Stimulated activated CD8-positive, alpha-beta memory T cell treated with anti-CD3 and anti-CD28 coated beads, Interleukin-7, amount 100 ng/mL, for 1 hour (primary cell): ENCODE measurements at places on chromosomes 2 and 18.

GRCh38 chr2:854460-854859 is 96.2 kb upstream of the SNTG2 start:
- no peak for DNase-seq

DNA sequence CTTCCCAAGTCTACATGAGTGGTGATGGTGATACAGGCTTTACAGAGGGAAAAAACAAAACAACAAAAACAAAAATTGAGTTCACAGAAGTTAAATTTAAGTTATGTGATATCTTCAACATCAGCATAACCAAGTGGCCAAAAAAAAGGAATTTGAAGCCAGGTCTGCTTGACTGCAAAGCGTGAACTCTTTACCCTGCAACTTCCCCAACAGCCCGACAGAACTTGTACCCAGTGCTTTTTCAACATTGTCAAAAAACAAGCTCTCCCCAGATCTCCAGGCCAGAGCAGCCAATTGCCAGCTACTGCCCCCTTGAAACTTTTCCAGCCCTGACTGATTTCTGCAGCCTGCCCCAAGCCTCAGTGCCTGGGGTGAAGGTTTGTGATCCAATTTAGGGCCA is 76.7 kb downstream of the RNF144A start:
- no peak for DNase-seq

DNA sequence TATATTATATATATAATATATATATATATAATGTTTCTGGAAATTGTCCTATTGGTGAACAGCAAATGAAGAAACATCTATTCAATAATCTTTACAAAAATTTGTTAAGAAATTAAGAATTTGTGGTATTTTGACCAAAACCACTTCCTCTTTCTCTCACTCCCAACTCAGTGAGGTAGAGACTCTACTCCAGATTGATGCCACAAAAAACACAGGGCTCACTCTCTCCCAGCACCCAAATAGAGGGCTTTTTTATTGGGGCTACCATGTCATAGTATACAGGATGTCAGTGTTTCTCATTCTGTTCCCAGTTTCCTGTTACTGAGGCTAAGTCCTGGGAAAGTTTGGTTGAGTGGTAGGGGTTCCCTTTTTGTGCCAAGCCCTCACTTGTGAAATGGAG is 1155.4 kb downstream of the BCL11A start:
- no peak for DNase-seq

GRCh38 chr2:199778655-199779054 is 72.3 kb downstream of the FTCDNL1 start:
- no peak for DNase-seq

- DNase-seq, result no peak
Observed at GRCh38 chr18:41942254-41942653, 12.8 kb upstream of the PIK3C3 start.

DNA sequence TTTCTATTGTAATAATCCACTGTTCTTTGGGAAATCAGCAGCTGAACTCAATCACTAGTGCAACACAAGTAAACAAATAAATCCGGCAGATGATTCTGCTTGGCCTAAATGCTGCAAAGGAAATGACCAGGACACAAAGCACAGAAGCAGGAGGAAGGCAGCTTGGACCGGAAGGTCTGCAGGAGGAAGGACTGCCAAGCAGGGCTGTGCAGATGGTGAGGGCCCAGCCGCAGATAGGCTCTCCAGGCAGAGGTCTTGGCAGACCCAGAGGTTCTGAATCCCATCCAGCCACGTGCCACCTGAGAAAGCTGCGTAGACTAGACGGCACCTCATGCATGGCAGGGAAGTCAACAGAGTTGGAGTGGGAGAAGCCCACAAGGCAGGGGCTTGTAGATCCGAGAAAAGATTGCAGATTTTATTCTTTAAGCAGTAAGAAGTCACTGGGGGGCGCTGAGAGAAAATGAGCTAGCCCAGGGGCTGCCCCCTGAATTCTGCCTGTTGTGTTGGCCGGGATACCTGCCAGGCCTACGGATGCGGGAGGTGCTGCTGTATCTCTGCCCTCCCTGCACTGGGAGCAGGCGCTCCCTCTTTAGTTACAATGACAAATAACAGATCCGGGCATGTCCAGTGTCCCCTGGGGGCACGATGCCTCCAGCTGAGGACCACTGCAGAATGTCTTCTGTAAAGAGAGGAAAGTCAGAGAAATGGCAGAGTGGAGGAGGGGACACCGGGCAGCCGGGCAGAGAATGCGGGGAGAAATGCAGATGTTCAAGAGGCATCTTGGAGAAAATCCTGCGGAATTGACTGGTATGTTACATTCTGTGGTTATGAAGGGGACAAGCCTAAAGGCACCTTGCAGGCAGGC is 153.5 kb downstream of the PXDN start:
- no peak for DNase-seq

- DNase-seq, result no peak
Observed at GRCh38 chr2:28345619-28346018, 47.0 kb upstream of the FOSL2 start.

DNA sequence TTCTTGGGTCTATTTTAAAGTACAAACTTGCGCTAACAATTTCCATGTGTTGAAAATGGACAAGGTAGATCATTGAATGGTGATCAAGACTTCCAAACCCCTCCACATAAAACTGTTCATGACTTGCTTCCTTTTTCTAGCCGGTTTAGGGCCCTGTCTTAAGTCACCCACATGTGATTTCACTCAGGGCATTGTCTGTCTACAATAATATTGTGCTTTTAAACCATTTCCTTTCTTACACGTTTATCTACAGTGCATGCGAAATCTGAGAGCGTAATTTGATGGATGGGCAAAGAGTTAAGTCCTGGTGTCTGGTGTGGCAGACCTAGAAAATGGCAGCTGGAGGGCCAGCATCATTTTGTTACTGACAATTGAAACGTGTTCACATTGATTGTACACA is 2.0 kb upstream of the ZNF516 start:
- no peak for DNase-seq

GRCh38 chr2:233339427-233339826 is 14.9 kb upstream of the DGKD start:
- DNase-seq, result no peak

GRCh38 chr2:10453905-10454298 is 5.8 kb upstream of the ODC1 start:
- DNase-seq, result no peak

- DNase-seq, result no peak
Observed at GRCh38 chr18:54159906-54160305, 64.6 kb downstream of the MBD2 start.
